ENCODE measurements at places on chromosomes 5 and 9.

GRCh38 chr5:80554646-80555045 lies 15.4 kb downstream of the ANKRD34B start:
- DNase-seq: no peak

- peak; percentile 26 for DNase-seq
Measured at GRCh38 chr5:154485096-154485491, 7.1 kb upstream of the HAND1 start.

DNA sequence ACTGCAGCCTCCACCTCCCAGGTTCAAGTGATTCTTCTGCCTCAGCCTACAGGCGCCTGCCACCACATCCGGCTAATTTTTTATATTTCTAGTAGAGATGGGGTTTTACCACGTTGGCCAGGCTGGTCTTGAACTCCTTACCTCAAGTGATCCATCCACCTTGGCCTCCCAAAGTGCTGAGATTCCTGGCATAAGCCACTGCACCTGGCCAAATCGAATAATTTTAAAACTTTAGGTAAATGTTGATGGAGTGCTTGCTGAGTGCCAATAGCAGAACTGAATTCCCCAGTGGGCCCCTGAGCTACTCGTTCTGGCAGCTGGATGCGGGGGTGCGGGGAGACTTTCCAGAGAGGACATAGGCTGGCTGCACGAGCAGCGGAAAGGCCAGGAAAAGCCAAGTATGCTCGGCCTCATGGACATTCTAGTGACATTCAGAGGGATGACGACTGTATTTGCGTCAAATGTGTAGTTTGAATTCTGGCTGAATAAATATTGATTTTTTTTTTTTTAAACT lies 16.8 kb downstream of the TRAF2 start:
- DNase-seq: no peak

DNA sequence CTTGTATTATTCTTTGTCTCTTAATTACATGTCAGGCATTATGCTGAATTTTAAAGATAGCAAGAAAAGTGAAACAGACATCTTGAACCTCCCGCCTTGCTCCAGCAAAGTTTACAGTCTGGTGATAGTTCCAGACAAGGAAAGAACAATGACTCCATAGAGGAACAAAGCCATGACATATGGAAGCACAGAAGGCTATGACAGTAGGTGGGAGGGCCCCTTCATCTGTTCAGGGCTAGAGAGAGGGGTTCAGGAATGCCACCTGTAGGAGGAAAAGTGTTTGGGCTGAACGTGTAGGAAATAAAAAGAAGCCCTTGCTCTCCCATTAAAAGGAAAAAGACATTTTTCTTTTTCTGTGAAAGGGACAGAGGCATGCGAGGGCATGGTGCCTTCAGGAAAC lies 315.6 kb downstream of the TRIM32 start:
- no peak for DNase-seq

GRCh38 chr5:73764586-73764985 lies 138.6 kb downstream of the ARHGEF28 start:
- DNase-seq: no peak

- DNase-seq: no peak
Measured at GRCh38 chr9:132648685-132649084, 21.1 kb downstream of the DDX31 start.

DNA sequence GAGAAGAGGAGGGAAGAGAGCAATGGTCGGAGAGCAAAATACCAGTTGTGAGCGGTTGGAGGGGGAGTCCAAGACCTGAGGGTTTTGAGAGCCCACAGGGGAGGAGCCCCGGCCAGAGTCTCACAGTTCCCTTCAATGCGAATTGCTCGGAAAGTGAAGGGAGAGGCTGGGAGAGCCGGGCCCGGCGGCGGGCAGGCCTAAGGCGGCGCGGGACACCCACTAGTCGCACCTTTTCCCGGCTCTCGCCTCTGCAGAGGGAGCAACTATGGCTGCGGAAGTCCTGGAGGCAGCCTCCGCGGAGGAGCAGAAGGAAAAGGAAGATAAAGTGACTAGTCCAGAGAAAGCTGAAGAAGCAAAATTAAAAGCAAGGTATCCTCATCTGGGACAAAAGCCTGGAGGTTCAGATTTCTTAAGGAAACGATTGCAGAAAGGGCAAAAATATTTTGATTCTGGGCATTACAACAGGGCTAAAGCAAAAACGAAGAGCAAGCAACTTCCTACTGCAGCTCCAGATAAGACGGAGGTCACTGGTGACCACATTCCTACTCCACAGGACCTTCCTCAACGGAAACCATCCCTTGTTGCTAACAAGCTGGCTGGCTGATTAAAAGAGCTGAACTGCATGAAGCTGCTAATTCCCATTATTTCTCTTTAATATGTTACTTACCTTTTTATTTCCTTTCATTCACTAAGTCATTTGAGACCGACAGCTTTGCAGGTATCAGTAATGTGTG lies 6.5 kb upstream of the BTNL3 start:
- no peak for DNase-seq

DNA sequence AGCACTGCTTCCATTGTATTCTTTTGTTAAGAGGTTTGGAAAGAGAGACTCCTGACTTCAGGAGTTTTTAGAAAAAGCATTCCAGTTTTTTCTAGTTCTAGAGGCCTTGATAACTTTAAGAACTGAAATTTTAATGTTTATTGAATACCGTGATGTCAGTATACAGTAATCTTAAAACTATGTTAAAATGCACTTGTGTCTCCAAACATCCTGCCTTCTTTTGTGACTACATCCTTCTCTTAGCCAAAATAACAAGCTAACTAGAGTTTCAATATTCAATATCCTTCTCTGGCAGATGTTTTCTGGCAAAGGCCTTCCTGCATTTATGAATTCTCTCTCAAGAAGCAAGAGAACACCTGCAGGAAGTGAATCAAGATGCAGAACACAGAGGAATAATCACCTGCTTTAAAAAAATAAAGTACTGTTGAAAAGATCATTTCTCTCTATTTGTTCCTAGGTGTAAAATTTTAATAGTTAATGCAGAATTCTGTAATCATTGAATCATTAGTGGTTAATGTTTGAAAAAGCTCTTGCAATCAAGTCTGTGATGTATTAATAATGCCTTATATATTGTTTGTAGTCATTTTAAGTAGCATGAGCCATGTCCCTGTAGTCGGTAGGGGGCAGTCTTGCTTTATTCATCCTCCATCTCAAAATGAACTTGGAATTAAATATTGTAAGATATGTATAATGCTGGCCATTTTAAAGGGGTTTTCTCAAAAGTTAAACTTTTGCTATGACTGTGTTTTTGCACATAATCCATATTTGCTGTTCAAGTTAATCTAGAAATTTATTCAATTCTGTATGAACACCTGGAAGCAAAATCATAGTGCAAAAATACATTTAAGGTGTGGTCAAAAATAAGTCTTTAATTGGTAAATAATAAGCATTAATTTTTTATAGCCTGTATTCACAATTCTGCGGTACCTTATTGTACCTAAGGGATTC lies 43.1 kb downstream of the NDFIP1 start:
- DNase-seq: peak; percentile 28

DNA sequence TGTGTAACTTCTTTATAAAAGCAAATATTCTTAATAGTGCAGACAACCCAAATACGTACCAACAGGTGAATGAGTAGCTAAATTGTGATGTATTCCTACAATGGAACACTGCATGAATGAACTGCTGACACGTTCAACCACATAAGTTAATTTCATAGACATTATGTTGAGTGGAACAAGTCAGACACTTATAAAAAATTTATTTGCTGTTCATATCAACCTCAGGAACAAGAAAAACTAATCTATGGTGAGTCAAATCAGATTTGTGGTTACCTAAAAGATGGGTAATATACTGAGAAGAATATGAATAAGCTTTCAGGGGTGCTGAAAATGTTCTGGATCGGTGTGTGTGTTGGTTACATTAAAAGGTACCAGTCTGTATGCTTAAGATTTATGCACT lies 35.7 kb downstream of the INVS start:
- no peak for DNase-seq

DNA sequence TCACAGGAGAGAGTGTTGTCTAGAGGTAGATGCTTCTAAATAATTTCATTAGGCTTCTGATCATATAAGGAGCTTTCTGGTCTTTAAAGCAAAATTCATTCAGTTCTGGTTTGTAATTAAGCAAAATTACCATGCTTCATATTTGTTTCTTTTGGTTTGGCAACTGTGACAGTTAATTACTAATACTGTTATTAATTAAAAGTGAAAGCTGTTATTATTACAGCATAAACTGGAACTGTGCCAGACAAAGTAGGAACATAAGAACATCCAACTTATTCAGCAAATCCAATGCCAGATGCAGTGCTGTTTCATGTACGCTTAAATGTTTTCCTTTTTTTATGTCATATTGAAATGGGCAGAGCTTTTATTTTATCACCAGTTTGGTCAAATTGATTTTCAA lies 70.4 kb upstream of the DAB2 start:
- no peak for DNase-seq

DNA sequence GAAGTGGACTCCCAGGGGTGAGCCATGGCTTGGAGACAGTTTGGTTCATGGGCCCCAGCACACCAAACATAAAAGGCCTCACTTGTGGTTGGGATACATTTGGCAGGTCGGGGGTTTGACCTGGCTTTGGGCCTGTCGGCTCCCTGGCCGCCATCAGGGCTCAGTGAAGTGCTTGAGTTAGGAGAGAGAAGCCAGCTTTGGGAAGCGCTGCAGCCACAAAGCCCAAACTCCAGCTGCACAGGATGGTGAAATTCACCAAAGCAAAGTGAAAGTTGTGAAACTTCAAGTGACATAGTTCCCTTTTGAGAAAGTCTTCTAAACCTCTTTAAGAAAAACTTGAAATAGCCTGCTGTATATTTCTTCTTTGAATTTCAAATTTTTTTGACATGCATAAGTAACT lies 27.5 kb downstream of the SLC46A2 start:
- no peak for DNase-seq

GRCh38 chr9:70427161-70427945 lies 12.9 kb upstream of the KLF9 start:
- DNase-seq: no peak

- DNase-seq: no peak
Measured at GRCh38 chr5:14526493-14526892, 55.1 kb upstream of the OTULINL start.

- no peak for DNase-seq
Measured at GRCh38 chr5:106720367-106720766, 950.4 kb downstream of the EFNA5 start.

DNA sequence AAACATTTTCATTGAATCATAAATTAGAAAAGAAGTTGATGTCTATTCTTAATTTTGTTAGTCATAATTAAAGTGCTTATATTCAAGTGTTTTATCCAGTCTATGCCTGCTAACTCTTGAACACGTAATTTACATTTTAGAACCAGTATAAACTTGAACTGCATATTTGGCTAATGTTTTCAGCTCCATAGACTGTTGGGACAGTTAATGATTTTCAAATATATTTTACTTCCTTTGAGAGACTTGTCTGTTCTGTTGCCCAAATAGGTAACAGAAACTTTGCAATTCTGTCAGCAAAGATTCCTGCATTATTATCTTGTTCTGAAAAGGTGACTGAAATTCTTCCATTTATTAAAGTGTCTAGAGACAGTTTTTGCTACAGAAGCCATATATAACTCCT lies 7.8 kb downstream of the ITGA2 start:
- DNase-seq: no peak

- DNase-seq: no peak
Measured at GRCh38 chr5:57878301-57878722, 395.7 kb upstream of the ACTBL2 start.

DNA sequence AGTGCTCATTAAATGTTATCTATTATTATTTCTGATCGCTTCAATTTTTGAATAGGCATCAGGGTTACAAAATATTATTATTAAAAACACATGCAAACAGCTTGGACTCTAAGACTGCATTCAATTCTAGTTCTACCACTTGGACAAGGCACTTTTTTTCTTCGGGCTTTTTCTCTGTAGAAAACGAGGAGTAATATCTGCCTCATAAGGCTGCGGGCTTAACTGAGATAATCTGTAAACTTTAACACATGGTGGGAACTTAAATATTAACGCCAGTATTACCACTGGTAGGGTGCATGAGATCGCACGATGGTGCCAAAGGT lies 511 bp upstream of the SPDL1 start:
- DNase-seq: no peak

DNA sequence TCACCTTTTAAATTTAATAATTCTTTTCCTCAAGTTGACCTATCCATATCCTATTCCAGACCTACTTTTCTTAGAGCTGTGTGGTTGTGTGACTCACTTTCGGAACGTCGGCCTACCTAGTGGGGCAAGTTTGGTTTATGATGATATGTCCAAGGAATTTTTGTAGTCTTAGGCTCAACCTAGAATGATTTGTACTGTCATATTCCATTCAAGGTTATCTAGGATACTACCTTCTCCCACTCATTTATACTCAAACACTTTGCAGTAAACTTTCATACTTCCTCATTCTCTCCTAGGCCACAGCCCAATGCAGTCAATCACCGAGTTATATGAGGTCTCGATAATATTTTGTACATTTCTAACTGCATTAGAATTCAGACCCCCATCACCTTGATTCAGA lies 61.9 kb downstream of the PIK3R1 start:
- no peak for DNase-seq

- DNase-seq: peak; percentile 86
Measured at GRCh38 chr9:76415731-76416130, 21.5 kb upstream of the RFK start.

- no peak for DNase-seq
Measured at GRCh38 chr9:8259028-8259427, 459.4 kb upstream of the DMAC1 start.

GRCh38 chr5:11390291-11390767 lies 513.9 kb downstream of the CTNND2 start:
- DNase-seq: no peak

DNA sequence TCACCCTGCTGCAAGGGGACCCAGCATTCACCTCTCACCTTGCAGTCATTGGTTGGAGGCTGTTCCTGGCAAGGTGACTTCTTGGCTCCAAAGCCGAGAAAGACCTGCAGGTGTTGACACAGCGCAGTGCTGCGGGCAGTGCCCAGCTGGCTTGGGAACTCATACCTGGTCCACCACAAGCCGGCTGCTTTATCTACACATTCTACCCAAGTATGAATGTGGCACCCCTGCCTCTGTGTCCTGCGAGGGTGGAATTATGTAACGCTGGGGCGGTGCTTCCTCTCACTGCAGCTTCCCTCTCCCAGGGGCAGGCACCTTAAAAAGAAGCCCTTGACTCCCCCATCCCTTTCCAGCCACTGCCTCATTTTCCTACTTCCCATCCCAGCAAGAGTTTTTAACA lies 2.5 kb upstream of the ZMYND19 start:
- no peak for DNase-seq

GRCh38 chr9:98900725-98901124 lies 43.0 kb upstream of the COL15A1 start:
- DNase-seq: no peak

DNA sequence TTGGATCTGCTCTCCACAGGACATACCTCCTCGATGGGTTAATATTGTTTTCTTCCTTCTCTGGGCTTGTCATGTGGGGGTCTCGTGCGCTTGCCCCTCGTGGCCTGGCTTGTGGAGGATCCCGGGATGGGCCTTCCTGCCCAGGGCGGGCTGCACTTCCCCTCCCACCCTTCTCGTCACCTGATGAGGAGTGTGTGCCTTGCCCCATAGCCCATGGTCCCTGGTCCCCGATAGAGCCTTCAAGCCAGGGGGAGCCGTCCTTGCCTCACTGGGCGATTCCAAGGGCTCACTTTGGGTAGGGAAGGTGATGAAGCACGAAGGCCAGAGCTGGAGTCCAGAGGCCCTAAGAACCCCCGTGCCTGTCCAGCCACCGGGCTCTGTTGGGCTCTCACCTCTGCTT lies 28.7 kb downstream of the DYNC2I2 start:
- no peak for DNase-seq

- peak; percentile 80 for DNase-seq
Measured at GRCh38 chr9:137236238-137236935, 4.7 kb upstream of the TUBB4B start.

- DNase-seq: no peak
Measured at GRCh38 chr5:135438636-135439221, 8.4 kb downstream of the DCANP1 start.

- no peak for DNase-seq
Measured at GRCh38 chr9:87713988-87714330, 12.0 kb upstream of the CTSL start.

Measured in NCI-H1092 treated with DMSO at 0.1 percent for 48 hours (cell line).